ENCODE measurements at places on chromosomes 11 and 22. TPM values are rescaled to one million over a fixed set of nuclear protein-coding genes. Genes with fewer than 3 reads are reported as not detected.

Gene CFAP300
- 6.4 TPM for total RNA-seq

DNA sequence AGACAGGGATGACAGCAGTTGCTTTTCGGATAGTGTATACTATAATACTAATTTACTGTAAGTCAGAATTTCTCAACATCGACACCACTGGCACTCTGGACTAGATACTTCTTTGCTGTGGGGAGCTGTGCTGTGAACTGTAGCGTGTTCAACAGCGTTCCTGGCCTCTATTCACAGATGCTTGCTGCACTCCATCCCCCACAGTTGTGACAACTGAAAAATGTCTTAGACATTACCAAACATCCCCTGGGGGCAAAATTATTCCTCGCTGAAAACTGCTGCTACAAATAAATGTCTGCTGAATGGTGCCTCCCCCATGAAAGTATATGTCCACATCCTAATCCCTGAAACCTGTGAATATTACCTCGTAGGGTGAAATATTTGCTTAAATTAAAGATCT, 7.5 kb upstream of the SLC15A3 start:
- DNase-seq: no peak

- no peak for DNase-seq
Observed at GRCh38 chr11:130449310-130449990, 1.0 kb downstream of the ADAMTS15 start.

DNA sequence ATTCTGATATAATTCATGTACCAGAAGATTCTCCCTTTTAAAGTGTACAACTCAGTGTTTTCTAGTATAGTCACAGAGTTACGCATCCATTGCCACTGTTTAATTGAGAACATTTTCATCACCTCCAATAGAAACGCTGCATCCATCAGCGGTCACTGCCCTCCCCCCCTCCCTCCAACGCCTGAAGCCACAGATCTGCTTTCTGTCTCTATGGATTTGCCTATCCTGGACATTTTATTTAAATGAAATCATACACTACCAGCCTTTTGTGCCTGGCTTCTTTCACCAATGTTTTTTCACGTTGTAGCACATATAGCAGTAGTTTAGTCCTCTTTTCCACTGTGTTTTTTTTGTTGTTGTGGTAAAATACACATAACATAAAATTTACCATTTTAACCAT, 22.8 kb downstream of the TCP11L1 start:
- DNase-seq: no peak

GRCh38 chr22:25494774-25495173, 69.7 kb upstream of the GRK3 start:
- no peak for DNase-seq

DNA sequence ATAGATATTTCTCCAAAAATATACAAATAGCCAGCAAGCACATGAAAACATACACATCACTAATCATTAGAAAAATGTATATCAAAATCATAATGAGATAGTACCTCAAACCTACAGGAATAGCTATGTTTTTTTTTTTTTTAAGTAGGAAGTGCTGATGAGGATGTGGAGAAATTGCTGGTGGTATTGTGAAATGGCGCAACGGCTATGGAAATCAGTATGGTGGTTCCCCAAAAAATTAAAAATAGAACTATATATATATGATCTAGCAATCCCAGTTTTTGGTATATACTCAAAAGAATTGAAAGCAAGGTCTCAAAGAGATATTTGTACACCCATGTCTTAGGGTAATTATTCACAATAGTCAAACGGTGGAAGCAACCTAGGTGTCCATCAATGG, 46.0 kb upstream of the HIPK3 start:
- DNase-seq: no peak

DNA sequence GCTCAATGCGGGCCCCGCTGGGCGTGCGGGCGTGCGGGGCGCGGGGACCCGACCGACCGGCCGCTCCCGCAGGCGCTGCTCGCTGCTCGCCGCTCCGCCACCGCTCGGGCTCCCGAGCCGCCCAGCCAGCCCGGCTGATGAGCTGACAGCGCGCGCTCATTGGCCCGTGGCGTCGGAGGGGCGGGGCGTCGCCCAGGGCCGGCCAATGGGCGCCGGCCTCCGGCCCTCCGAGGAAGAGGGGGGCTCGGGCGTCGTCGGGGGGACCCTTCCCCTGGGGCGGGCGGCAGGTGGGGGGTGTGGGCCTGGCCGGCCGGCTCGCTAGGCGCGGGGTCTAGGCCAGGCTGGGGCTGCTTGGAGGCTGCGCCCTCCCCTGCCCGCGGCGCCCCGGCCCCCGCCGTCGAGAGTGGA, at the start of gene SCUBE1:
Gene SCUBE1 (minus strand): TSS at position 111 of the 408 bp plus-strand sequence. CDS start 111 bp downstream, outside the sequence.
- peak; percentile 14 for DNase-seq

- no peak for DNase-seq
Observed at GRCh38 chr11:97687111-97687510, 1297.3 kb downstream of the JRKL start.

GRCh38 chr11:41897991-41898390, 438.5 kb upstream of the LRRC4C start:
- DNase-seq: no peak

- DNase-seq: peak; percentile 43
Observed at GRCh38 chr22:38570779-38571364, 889 bp upstream of the DMC1 start.

Gene KIAA1671
- total RNA-seq: 34.3 TPM

Gene MOGAT2
- not detected for total RNA-seq

Gene TECTA
- 0.17 TPM for total RNA-seq

Gene CCDC73
- total RNA-seq: not detected

GRCh38 chr11:79285756-79286155, 155.1 kb downstream of the TENM4 start:
- no peak for DNase-seq

GRCh38 chr11:118521892-118522311, 5.4 kb upstream of the TTC36 start:
- DNase-seq: no peak

DNA sequence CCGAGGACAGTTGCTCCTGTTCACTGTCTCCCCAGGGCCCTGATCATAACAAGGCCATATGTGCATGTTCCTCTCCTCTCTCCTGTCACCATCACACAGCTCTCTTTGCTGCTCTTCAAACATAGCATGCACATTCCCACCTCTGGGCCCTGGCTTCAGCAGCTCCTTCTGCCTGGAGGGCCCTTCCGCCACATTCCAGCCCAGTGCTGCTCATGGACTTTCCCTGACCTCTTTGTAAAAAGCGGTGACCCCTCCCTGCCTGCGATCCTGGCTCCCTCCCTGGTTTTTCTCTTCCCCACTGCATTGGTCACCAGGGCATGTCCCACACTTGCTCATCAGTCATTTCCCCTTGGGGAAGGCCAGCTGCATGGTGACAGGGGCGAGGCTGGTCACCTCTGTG, 98.2 kb downstream of the MYO18B start:
- DNase-seq: no peak

- no peak for DNase-seq
Observed at GRCh38 chr22:37126383-37126782, 16.9 kb upstream of the TMPRSS6 start.

DNA sequence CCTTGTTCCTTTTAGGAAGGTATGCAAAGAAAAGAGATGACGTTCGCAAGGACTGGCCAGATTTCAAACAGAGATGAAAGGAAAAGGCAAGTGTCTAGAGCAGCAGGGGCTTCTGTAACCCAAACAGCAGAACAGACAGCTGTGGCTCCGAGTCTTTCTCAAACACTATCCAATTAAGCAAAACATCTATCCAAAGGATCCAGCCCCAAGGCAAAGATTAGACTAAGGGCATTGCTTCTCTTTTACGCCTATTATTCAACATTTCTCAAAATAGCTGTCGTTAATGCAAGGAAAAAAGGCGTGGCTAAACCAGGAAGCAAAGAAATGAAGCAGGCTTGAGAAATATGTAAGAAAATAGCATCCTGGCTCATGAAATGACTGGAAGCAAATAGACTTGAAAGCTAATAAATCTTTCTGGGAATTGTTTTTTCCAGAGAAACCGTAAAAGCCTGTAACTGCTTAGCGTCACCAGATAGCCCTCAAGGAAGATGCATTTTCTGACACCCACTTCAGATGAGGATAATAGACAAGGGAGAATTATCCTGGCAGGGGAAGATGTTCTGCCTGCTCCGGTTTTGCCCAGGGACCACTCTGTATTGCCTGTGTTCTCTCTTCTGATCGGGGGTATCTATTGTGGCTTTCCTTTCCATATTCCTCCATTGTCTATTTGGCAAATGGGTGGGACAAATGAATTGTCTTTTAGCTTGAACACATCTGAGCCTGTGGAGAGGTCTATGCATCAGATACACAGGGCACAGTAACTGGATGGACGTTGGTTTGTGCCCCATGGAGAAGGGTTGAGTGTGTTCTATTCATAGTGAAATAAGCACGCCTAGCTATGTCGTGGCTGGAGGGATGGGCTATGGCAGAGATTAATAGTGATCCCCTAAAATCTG, 20.2 kb downstream of the C11orf96 start:
- no peak for DNase-seq

Gene EFEMP2
- 7.6 TPM for total RNA-seq

DNA sequence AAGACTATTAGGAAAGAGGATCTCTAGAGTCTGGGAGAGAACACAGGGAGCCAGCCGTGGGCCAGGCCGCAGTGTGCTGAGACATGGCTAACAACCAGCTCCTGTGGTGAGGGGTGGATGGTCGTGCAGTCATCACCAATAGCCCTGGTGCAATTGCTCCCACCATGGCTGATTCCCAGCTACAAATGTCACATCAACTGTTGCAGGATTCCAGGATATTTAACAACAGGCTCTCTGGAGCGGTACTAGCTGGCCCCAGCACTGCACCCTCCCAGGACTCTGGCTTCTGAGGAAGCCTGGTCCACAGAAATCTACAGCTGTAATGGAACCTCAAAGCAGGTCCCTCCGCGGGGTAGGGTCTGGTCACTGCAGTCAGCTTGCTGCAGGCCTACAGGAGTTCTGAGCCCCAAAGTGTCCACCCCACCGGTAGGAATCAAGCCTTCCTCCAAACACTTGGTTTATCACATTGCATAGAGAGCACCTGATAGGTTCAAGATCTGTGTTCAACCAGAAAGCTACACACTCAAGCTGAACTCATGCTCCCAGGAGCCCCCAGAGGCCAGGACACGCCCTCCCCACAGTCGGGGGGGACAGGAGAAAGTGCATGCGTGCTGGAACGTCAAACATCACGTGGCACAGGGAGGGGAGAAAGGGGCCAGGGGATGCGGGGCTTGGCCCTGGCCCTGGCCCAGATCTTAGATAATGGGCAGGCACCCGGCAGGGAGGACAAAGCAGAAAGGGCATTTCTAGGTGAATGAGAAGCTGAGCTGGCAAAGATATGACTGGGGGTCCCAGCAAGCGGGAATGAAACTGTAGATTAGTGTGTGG, 609.0 kb downstream of the TBC1D22A start:
- DNase-seq: no peak

Gene TSKU
- 31.3 TPM for total RNA-seq

Gene NLRP6
- not detected for total RNA-seq

- DNase-seq: no peak
Observed at GRCh38 chr22:48605125-48605524, 1222.5 kb downstream of the BRD1 start.

Gene SLC1A2
- 0.09 TPM for total RNA-seq

Gene CDC45
- 2.2 TPM for total RNA-seq

DNA sequence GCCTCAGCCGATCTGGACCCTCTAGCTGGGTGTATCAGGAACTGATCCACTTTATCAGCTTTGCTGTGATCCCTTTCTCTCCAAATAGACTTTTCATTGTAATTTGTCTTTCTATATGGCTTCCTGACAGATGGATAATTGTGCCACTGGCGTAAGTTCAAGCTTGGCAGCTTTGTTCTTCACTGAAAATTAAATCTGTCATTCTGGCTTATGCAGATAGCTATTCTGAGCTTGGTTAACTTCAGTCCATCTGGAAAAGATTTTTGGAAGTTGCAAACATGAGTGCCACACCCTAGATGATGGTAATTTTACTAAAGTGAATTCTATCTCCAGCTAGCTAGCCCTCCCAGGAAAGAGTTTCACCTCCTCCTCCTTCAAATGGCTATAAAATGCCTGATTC, 8.1 kb downstream of the OR5A2 start:
- DNase-seq: no peak

- DNase-seq: peak; percentile 35
Observed at GRCh38 chr22:40955571-40955970, 4.4 kb downstream of the RBX1 start.

- DNase-seq: no peak
Observed at GRCh38 chr11:82676483-82677094, 57.1 kb downstream of the FAM181B start.

DNA sequence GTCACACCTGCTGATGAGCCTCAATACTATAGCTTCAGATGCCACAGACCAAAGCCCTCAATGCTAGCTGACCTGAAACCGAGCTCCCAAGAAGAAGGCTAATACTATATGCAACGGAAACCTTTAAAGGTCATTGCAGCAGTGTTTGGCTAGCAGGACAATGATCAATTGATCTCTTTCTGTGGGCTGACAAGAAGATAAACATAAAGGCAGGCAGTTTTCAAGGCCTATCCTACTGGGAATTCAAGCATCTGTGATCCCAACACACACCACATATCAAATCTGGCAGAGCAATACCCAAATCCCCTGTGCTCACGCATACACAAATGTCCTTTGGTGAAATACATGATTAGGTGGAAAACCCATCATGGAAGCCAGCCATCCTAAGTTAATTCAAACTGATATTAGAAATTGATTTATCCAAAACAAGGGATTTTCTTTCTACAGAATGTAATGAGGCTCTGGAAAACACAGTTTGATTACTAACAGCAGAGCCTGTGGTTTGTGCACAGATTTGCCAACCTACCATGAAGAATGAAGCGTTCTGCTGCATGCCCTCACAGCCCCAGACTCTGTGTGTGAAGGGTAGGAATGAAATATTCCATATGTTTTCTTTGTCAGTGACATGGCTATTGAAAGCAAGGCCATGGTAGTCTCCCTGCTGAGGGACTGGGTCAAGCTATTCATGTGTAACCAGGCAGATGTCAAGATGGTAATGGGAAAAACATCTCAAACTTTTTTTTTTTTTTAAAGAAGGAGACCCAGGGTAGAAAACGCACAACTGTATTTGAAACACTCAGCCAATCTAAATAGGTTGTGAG, 12.2 kb downstream of the LGR4 start:
- no peak for DNase-seq

DNA sequence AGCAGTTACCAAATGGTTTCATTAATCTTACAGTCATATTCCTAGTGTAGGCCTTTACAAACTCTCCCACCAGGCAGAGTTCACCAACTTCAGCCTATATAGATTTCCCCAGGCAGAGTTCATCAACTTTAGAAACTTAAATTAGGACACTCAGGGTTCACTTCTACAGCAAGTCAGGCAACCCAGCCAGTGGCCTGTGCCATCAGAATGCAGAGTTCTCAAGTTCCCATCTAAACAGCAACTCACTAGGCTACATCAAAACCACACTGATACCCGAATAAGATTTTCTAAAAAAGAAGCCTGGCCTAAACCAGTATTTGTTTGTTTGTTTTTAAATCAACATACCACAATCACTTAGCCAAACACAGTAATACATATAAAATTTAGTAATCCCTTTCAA, 33.7 kb downstream of the PICALM start:
- no peak for DNase-seq

- DNase-seq: no peak
Observed at GRCh38 chr11:128848815-128849455, 18.2 kb downstream of the KCNJ1 start.

- DNase-seq: no peak
Observed at GRCh38 chr22:31080164-31080847, 812 bp upstream of the SMTN start.

Gene C11orf21
- not detected for total RNA-seq

GRCh38 chr11:44742508-44743246, 15.9 kb downstream of the TSPAN18 start:
- no peak for DNase-seq

GRCh38 chr11:104522650-104523049, 358.7 kb upstream of the PDGFD start:
- no peak for DNase-seq

Gene NFRKB
- 33.5 TPM for total RNA-seq

All from mammary epithelial cell (primary cell).